ENCODE measurements at places on chromosomes 5 and 9. TPM values are rescaled to one million over a fixed set of nuclear protein-coding genes. Genes with fewer than 3 reads are reported as not detected.
A peak's percentile ranks its signal among the peaks of the same experiment; 100 is the strongest.

GRCh38 chr5:54206580-54207229, 103.7 kb downstream of the ARL15 start:
- DNase-seq: no peak

- DNase-seq: no peak
These were observed 56.9 kb upstream of the RASA1 start for GRCh38 chr5:87210743-87211142.

- no peak for DNase-seq
These were observed 51.7 kb downstream of the S1PR3 start for GRCh38 chr9:89042984-89043383.

The DDX46 gene
- total RNA-seq: 18.6 TPM

GRCh38 chr5:24487368-24488229, 157.2 kb downstream of the CDH10 start:
- DNase-seq: no peak

GRCh38 chr9:93286252-93287188, 102.6 kb downstream of the WNK2 start:
- no peak for DNase-seq

The MARCOL gene
- not detected for total RNA-seq

- DNase-seq: no peak
These were observed 3.6 kb upstream of the IL3 start for GRCh38 chr5:132056610-132057497.

The TMC1 gene
- total RNA-seq: 0.65 TPM

The GPR150 gene
- total RNA-seq: not detected

The SLC36A3 gene
- total RNA-seq: not detected

DNA sequence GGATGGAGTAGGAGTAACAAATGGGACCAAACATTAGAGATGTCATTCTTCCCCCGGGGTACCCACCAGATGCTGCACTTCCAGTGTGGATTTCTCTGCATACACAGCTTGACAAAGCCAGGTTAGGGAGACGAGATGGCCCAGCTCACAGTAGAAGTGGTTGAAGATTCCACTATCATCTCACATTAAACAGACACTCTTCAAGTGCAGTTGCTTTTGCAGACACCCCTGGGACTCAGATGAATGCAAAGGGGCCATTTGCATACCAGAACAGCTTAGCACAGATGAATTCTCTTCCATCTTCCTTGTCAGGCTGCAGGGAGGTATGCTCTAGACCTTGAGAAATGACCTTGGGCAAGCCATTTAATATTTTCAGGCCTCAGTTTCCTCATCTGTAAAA, 12.6 kb upstream of the C5orf58 start:
- no peak for DNase-seq

DNA sequence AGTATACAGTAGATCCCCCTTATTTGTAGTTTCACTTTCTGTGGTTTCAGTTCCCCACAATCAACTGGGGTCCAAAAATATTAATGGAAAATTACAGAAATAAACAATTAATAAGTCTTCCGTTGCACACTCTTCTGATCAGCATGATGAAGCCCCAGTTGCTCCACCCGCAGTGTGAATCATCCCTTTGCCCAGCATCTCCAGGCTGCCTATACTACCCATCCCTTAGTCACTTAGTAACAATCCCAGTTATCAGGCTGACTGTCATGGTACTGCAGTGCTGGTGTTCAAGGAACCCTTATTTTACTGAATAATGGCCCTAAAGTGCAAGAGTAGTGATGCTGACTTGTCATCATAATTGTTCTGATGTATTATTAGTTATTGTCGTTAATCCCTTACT, 28.9 kb downstream of the SHC3 start:
- DNase-seq: no peak

DNA sequence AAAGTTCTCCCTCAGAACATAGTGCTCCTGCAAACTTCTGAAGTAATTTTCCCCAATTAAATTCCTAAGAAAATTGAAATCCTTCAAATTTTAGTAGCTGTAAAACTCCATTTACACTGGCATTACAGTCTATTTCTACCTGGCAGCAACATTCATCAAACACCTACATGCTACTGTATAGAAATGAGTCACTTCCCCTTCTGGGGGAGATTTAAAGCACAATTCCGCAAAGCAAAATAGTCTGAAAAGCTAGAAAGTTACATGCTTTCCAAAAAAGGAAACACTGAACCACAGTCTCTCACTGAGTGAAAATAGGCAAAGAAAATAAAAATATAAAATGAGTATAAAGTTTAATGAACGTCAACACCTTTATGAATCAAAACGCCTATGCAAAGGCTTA, 43.3 kb downstream of the MCTP1 start:
- no peak for DNase-seq

GRCh38 chr5:442335-443238, at the start of gene EXOC3:
EXOC3 (plus strand) TSS chr5:443176; CDS start chr5:446206, 3,030 bp downstream.
- peak; percentile 78 for DNase-seq

The PRDM12 gene
- not detected for total RNA-seq

The CDH6 gene
- 3.6 TPM for total RNA-seq

The HTR4 gene
- not detected for total RNA-seq

DNA sequence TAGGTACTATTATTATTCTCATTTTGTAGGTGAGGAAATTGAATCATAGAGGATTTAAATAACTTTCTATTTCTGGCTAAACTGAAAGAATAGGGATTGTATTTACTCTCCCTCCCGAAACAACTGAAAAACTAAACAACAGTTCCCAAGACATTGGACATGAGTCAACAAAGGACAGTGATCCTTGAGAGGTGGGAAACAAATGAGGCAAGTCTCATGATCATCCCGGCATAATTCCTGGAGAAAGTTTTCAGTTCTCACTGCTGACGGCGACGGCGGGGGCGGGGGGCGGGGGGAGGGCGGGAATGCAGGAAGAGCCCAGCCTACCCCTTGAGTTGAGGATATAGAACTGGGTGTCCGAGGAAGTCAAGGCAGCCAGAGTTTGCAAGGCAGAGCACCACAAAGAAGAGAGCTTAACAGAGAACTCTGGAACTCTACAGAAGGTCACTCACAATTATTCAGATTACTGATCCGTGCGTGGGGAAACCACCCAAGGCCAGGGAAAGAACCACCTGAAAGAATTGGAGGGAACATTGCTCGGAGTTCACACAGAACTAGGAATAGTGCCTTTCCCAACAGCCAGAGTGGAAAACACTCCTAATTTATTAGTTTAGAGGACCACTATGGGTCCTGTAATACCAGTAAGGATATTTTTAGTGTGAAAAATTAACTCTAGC, 27.4 kb upstream of the WHRN start:
- DNase-seq: no peak

The CXXC5 gene
- total RNA-seq: 74.6 TPM

All from heart left ventricle (tissue), 16 donors.